ELF-1 (cell line): ENCODE measurements at places on chromosomes 1 and 21.

DNA sequence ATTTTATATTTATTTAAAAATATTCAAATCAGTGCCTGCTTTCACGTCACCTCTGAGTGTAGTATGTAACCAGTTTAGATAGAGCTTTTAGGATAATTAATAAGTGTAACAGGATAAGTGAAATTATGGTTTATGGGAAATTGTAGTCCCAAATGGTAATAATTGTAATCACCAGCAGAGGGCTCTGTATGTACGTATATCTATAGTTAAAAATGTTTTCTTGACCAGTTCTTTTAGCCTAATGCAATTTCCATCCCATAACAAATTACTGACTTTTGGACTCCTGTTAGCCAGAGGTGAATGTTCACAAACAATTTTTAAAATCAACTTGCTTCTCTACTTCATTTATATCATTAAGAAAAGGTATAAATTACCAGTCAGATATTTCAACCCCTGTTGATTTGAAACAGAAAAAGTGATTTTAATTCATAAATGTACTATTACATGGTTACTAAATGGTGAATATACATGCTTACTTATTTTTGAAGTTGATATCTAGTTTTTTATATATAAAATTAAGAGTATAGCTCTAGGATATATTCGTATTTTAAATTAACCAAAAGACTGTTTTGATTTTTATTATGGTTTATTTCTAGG lies 25.3 kb downstream of the SLC30A7 start:
- DNase-seq, result no peak

- no peak for DNase-seq
Observed at GRCh38 chr1:64873576-64873975, 92.8 kb downstream of the JAK1 start.

GRCh38 chr1:213166852-213167251 lies 115.8 kb downstream of the RPS6KC1 start:
- DNase-seq, result no peak

DNA sequence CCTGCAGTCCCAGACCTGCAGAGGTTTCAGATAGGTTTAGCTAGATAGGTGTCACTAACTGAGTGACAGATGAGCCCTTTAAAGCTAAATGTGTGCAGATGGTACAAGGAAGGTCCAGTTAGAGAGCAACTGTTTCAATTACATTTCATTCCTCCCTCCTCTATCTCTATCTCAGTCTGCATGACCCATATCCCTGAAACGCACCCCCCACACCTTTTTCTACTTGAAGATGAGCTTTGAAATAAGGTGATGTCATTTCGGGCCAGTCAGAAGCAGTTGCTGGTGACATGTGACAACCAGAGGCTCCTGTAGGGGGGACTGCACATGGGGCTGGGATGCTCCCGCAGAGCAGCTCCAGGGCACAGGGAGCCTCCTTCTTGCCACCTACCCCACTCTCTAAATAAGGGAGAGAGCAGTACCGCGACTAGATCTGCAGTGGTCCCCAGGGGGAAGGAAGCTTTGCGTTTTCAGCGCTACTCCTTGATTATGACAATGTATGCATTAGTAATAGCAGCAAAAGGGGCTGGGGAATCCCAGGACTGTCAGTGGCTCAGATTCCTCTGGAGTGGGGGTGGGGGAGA lies 4.3 kb downstream of the ATP8B2 start:
- no peak for DNase-seq

- DNase-seq, result peak; percentile 80
Observed at GRCh38 chr21:42991992-42992740, 17.8 kb downstream of the PKNOX1 start.
